ENCODE measurements at places on chromosomes 11 and 22.
A peak's percentile ranks its signal among the peaks of the same experiment; 100 is the strongest.

GRCh38 chr11:128195756-128196155, 391.6 kb downstream of the ETS1 start:
- no peak for DNase-seq

GRCh38 chr22:42623301-42623751, 8.6 kb upstream of the POLDIP3 start:
- no peak for DNase-seq

DNA sequence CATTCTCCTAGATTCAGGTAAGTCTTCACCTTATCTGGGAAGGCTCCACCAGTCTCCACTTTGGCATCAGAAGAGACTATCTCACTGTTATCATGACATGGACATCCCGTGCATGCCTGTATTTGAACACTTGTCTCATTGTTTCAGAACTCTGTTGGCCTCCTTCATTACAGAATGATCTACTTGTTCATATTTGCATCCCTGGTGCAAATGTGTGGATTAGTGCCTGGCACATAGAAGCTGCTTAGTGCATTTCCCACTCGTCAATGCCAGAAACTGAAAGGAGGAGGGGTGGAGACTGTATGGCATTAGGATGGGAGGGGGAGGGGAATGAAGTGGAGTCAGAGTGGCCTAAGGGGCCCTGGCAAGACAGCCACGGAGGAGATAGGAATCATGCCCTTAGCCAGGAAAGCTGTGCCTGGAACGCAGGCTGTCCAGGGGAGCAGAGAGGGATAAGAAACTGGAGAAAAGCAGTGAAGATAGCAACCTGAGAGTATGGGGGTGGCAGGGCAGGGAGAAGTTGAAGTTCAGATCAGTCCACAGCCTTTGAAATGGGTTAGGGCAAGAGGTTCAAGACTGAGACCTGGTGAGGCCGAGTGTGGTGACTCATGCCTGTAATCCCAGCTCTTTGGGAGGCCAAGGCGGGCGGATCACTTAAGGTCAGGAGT, 53.8 kb upstream of the CAPRIN1 start:
- DNase-seq: no peak

GRCh38 chr22:25357132-25357455, 137.7 kb downstream of the CRYBB2 start:
- no peak for DNase-seq

- DNase-seq: peak; percentile 12
Observed at GRCh38 chr22:46027211-46028105, 50.5 kb upstream of the WNT7B start.

DNA sequence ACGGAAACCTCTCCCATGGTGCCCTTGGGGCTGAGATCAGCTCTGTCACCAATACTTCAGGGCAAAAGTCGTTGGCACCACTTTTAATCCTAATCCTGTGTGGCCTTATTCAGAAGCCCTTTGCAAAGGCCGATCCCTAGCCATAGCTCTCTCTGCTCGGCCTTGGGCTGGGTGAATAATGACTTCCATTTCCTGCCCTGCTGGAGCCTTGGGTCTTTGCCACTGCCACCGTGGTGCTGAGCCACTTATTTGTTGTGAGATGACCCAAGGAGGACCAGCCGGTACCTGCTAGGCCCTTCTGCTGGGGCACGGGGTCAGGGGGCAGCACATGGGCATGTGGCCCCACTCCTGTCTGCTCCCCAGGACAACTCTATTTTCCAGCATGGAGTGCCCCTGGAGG, 188.2 kb downstream of the ST3GAL4 start:
- no peak for DNase-seq

DNA sequence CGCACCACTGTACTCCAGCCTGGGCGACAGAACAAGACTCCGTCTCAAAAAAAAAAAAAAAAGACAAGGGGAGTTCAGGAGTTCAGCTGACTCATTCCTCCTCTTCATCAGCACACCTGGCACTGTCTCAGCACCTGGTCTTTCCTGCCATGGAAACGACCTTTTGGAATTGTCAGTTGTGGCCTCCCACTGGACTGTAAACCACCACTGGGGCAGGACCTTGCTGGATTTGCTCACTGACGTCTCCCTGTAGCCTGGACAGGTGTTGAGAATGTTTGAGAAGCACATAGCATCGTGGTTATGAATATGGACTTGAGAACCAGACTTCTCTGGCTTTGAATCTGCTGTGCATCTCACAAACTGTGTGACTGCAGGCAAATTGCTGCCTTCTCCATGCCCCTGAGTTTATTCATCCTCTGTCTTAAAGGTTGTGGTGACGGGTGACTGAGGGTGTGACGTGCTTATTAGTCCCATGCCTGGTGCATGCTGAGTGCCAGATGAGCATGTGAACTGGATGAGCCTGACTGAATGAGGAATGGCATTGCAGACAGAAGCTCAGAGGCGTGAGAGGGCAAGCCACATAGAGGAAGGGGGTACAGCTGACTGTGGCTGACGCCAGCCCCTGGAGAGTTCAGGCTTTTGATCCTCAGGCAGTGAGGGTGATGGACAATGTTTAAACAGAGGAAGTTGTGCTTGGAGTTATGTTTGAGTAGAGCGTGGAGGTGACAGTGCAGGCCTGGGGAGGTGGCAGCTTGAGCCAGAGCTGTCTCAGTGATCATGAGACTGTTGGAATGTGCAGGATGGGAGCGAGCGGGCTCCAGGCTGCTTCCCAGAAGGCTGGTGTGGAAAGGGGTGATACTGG, 12.7 kb downstream of the TOM1 start:
- DNase-seq: peak; percentile 61

DNA sequence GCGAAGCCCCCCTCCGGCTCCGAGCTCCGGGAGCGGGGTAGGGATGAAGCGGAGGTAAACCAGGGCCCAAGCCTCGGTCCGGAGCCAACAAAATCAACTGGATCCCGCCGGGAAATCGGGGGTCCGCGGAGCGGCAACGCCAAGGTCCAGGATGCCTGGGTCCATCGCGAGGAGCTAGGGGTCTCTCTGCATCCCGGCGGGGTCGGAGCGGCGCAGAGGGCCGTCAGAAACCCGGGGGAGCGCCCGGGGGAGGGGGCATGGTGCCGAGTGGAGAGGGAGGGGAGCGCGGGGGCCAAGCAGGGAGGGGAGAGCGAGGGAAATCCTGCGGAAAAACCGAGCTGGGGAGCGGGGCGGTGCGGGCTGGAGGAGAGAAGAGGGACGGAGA, 51.8 kb downstream of the SLC22A12 start:
- DNase-seq: no peak

DNA sequence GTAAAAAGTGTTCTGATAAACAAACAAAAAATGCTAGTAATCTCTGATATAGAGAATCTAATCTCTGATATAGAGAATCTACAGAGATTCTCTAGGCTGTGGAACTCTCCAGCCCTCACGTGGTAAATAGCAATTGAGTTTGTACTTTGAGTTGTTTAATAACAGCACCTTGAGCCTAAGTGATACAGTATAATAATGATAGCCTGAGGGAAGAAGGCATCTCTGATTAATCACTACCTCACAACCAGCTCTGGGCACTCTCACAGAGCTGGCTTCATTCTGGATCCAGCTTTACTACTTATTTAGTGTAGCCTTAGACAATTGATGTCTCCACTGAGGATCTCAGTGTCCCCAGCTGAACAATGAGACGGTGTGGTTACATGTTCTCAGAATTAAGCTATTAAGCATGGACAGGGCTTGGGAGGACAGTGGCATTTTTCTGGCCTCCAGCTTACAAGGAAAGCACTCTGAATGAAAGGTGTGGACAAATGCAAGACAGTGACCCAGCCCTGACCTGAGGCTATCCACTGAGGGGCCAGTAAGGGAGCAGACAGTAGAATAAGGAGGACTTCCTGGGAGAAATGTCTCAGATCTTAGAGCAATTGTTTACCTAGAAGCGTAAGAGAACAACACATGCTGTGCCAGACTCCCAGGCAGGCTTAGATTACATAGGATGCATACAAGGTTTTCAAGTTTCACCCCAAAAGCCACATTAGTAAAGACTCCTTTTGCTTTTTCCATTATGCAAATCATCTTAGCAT, 88.7 kb upstream of the DRD2 start:
- no peak for DNase-seq

DNA sequence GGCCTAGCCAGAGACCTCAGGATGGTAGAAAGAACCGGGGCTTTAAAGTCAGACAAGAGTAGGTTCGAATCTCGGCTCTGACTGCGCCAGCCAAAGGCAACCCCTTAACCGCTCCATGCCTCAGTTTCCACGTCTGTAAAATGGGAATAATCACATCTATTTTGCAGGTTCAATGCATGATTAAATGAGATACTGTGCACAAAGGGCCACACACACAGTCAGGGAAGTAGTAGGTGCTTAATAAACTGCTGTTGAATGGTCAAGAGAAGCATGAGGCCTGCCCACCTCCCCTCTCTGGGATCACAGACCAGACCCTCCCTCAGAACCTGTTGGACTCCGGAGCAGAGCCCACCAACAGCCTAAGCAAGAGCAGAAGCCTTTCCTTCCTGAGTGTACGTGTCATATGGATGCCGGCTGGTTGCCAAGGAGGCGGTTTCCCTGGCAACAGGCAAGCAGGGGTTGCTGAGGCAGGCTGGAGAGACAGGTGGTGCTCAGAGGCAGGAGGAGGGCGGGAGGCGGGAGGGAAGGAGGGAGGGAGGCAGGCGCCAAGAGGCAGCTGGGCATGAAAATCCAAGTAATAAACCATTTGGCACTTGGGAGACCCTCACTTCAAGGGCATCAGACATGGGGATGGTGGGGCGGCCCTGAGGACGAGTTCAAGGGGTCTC, 43.9 kb downstream of the NFAM1 start:
- DNase-seq: no peak

DNA sequence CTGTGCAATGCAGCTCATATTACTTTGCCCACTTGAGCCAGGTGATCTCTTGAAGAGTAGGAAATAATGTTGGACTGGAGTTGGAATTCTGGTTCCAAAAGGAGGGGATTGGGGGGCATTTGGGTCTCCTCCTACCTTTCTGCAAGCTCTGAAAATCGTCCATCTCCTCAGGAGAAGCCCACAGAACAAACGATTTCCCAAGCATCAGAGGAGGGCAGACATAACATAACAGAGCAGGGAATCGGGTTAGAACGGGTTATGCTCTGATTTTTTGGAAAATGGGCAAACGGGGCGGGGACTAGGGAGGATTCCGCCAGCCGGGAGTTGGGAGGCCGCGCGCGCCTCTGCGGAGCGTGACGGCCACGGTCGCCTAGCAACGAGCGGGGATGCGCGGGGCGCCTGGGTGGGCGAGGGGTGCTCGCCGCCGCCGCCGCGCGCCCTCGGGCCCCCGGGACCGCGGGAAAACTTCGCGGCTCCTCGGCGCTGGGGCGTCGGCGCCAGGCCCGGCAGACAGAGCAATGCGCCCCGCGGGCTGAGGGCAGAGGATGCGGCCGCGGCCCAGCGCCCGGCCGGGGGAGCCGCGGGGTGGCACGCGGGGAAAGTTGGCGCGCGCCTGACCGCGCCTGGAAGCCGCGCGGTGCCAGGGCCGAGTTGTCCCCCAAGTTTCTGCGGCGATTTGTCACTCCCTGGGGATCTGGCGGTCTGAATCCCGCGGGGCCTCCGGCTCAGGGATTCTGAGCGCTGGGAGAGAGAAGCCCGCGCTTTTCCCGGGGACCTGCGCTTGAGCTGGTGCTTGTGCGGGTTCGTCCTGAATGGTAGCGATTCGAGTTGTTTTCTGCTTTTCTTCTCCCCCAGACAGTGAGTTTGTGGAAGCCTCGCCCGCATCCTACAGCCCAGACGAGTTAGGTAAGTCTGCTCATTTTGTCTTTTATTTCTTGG, 27.8 kb upstream of the AMOTL1 start:
- DNase-seq: peak; percentile 70

GRCh38 chr22:48478529-48479265, 1349.0 kb downstream of the BRD1 start:
- peak; percentile 58 for DNase-seq
